Esophagus mucosa (tissue), 1 donor: ENCODE measurements at places on chromosomes 4 and X.

GRCh38 chrX:45502396-45502795 lies 301.7 kb upstream of the DIPK2B start:
- ATAC-seq: no peak

DNA sequence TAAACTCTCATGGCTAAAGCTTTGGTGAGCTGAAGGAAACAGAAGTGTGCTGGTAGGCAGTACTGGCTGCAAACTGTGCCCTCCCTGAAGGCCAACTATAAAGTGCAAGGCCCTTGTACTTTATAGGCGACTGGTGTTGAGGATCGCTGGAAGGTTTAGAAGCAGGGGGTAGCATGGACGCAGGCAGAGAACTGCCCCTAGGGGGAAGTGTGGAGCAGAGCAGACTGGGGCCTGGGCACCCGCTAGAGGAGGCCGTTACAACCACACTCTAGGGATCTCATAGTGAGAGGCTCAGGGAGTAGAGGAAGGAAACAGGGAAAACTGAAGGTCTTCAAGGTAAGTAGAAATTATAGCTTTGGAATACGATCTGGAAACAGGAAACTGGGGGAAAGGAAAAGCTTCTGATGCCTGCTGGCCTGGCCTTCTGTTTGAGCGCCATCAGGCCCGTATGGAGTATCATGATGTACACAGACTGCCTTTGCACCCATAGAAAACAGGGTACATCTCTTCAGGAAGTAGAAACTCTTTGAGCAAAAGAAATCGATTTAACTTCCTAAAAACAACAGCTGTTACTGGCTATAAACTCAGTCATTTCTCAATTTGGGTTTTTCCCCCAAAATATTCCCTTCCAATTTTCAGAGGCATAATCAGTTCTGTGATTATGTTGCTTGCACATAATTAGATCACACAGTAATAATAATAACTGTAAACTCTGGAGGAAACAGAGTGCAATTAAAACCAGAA lies 23.9 kb upstream of the TMSB4X start:
- peak; percentile 20 for ATAC-seq

DNA sequence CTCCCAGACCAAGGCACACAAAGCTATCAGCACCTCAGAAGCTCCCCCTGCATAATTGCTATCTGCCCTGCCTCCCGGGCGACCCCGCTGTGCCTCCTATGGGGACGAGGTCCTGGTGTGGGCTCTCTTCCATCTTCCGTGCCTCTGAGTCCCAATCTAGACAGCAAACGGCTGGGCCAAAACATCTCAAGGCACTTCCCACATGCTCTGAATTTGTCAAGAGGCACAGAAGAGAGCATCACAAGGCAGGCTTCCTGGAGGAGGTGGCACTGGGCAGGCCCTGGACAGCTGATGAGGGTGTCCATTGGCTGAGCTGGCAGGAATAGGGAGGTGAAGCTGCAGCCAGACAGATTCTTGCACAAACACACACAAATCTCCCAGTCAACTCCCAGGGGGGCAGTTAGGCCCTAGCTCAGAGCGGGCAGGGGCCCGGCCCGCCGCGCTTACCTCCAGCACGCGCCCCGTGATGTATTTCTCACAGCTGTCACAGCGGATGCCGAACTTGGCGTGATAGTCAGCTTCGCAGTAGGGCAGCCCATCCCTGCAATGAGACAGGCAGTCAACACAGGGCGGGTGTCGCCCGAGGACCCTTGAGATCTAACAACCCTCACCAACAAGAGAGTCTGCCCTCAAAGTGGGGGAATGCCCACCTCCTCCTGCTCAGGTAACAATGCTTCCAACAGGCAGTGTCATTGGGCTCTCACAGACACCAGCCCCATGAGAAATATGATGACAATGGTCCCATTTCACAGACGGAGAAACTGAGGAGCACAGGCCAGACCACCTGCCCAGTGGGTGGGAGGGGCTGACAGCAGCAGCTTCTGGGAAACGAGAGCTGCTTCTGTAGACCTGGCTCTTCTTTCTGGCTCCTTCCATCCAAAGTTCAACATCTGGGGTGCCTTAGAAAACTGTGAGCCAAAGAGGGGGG lies 81.2 kb downstream of the ABLIM2 start:
- no peak for ATAC-seq

- no peak for ATAC-seq
Measured at GRCh38 chr4:124943145-124943889, 230.8 kb upstream of the ANKRD50 start.

GRCh38 chrX:12903646-12904045 lies 2.8 kb upstream of the TLR8 start:
- no peak for ATAC-seq

- peak; percentile 80 for ATAC-seq
Measured at GRCh38 chr4:69749771-69750170, 10.6 kb downstream of the SULT1B1 start.

DNA sequence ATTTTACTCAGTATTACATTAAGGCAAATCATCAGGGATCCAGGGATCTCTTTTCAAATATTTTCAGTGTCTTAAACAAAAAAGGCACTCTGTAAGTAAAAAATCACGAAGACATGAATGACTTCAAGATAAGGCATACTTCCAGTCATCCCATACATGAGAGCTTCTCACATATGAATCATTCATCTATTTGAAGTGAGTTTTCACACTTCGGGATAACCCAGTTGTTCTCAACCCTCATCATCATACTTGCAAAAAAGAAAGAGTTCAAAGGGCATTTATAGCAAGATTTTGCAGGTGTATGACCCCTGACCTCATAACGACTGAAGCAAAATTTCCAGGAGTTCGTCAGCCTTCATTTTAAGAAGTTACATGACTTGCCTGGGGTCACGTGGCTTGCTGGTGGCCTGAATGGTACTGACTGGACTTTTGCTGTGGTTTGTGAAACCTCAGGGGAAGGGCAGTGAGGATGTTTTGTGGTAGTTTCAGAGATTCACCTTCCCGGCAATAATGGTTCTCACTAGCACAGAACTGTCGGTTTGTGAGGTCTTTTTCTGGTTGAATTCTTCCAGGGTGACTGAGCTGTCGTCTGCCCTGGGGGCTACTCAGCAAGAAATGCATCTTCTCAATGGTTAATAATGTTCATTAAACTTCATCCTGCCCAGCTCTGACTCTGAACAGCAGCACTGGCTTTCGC lies 115.8 kb upstream of the SHISA3 start:
- no peak for ATAC-seq

GRCh38 chrX:63750811-63751210 lies 34.2 kb downstream of the ARHGEF9 start:
- no peak for ATAC-seq

DNA sequence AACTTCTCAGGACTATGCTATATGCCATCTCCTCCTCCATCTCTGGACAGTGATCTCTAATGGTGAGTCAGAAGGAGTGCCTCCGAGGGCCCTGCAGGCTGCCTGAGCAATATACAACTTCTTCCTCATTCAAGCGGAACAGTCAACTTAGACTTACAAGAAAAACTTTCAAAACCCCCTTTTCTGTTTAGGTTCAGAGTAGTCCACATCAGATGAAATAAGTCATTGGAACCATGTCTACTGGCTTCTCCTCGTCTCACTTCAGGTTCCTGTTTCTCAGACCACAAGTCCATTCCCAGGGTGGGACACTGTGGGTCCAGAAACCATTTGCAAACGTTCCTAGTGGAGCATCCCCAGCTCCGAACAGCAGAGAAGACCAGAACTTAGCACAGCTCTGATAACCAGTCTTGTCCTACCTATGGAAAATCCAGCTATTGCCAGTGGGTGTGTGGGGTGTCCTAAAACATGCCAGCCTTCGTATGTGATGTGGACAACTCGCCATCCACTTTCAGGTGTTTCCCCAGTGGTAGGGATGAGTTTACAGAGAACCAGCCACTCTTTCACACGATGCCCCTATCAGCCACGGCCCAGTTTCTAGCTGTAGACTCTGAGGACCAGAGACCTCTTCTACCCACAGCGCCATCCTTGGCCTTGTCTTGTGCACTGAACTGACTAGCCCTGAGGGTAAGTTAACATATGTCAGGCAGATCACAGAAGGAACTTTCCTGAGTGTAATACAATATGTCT lies 32.7 kb upstream of the NKRF start:
- peak; percentile 36 for ATAC-seq

- ATAC-seq: peak; percentile 56
Measured at GRCh38 chrX:41923978-41924683, 777 bp upstream of the CASK start.

- ATAC-seq: peak; percentile 65
Measured at GRCh38 chrX:82218361-82218760, 1016.5 kb downstream of the SH3BGRL start.

DNA sequence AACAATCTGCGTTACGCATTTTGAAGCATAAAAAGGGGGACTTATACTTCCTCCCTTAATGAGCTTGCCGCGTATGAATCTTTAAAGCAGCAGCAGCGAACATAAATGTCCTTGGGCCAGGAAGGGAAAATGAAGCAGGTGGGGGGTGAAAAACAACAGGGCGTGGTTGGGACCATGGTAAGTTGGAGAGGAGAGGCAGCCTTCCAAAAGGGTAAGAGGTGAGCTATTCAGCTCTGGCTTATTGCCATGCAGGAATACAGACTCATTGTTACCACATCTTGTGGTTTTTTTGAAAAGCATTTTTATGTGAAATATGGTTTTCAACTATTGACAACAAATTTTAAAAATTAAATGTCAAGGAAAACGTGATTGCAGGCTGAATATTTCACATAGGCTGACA lies 710.7 kb upstream of the FAM241A start:
- ATAC-seq: no peak

GRCh38 chr4:184473499-184474262 lies 669 bp downstream of the IRF2 start:
- ATAC-seq: peak; percentile 24

DNA sequence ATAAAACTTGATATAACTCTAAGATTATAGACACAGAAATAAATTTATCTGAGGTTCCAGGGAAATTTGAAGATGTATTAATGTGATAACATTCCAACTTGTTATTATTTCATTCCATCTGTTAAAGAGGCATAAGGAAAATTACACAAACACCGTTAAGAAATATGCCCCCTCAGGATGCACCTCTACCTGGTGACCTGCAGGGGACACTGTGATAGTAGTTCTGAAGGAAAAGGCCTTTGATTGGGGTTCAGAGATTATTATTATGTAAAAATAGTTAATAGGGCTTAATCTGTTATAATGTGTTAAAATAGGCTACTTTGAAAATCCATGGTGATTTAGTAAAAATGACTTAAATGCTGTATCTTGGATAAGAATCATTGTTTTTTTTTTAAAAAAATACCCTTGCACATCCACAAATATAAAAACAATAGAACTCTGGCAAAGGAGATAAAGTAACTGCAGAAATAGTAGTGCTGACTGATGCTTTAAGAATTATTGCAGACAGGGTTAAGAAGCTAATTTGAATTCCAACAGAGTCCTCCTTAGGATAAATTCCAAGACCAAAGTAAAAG lies 6.1 kb upstream of the ABRAXAS1 start:
- no peak for ATAC-seq

- ATAC-seq: no peak
Measured at GRCh38 chr4:75142850-75143249, 209.9 kb downstream of the PARM1 start.

DNA sequence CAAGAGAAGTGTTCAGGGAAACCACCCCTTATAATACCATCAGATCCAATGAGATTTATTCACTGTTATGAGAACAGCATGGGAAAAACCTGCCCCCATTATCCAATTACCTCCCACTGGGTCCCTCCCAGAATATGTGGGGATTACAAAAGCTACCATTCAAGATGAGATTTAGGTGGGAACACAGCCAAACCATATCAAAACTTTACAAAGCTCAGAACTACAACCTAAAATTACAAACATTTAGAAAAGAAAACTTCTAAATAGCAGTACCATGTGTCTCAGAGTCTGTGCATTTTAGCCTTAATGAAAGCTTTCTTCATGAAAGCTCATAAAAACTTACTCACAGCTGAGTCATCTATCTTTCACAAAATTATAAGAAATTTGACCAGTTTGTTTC lies 1442.8 kb upstream of the PCDH7 start:
- no peak for ATAC-seq

DNA sequence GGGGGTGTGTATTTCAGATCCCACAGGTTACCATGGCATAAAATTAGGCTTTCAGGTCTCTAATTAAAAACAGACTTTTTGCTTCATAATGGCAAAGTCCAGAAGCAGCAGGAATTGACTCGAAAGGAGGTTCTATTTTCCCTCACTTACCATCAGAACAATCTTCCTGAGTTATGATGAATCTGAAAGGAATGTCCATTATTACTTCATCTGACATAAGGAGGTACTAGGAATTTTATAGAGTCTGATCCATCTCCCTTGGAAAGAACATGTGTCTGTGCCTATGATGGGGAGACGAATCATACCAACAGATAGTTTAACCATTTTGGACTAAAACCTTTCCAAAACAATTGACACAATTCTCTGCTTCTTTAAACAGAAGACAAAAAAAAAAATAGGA lies 206.3 kb upstream of the FGF13 start:
- no peak for ATAC-seq

DNA sequence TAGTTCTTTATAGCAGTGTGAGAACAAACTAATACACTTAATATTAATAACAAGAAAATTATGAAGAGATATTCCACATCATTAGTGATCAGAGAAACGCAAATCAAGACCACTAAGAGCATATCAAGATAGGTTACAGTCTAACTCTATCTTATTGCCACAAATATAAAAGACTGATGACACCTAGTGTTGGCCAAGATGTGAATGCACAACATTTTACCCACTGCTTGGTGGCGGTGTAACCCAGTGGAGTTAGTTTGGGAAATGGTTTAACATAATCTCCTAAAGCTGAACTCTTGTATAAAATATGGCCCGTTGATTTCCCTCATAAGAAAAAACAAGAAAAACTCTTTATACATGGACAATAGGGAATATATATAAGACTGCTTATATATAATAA lies 92.4 kb downstream of the SLITRK2 start:
- ATAC-seq: no peak

- no peak for ATAC-seq
Measured at GRCh38 chr4:29262986-29263385, 1457.2 kb upstream of the PCDH7 start.

GRCh38 chrX:35743331-35743730 lies 54.8 kb upstream of the MAGEB16 start:
- ATAC-seq: no peak

GRCh38 chrX:150099316-150099715 lies 161.0 kb upstream of the EOLA2 start:
- no peak for ATAC-seq

DNA sequence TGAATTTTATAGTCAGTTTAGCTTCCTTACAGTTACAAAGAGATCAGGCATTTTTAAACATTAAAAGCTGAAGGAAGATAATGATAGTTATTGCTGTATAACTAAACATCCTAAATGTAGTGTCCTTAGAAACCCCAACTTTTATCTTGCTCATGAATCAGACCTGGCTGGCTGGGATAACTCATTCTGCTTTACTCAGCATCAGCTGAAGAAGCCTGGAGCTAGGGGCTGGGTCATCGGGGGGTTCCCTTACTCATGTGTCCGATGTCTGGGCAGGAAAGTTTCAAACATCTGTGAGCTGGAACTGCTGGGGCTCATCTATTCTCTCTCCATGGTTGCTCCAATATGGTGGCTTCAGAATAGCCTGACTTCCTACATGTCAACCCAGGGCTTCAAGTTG lies 113.9 kb downstream of the MTNR1A start:
- no peak for ATAC-seq

DNA sequence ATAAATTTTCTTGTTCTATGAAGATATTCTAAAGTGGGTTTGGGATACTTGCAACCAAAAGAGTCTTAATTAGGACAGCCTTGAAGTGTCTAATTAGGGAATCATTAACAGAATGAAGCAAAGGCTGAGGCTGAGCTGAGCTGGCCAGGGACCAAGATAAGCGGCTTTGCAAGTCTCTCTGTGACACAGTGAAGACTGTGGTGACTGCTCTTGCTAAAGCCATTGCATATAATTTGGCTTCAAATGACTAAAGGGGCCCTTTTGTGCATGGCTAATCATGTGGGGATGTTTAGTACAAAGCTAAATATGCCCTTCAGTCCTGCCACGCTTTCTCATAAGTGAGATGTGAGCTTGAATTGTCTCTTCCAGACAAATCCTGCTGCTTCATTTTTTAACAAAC lies 31.2 kb upstream of the GYPA start:
- no peak for ATAC-seq
